DMS 273 treated with DMSO at 0.1 percent for 48 hours (cell line): ENCODE measurements at places on chromosomes 7 and 10.

GRCh38 chr10:24722131-24722675 is 1.5 kb downstream of the ARHGAP21 start:
- DNase-seq, result no peak

DNA sequence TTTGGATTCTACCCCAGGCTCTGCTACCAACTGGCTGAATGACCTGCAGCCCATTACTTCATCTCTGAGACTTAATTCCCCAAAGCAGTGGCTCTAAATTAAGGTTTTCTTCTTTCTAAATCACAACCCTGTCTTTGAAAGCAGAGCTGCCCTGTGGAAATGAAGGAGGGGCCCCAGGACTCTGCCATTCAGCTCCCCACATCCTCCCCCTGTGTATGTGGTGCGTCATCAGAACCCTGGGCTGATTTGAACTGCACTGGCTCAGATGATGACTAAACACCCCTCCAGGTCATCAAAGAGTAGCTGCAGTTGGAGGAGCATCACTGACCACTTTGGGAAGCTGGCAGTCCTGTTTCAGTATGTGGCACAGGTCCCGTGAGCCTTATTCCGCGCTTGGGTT is 46.6 kb downstream of the BPGM start:
- no peak for DNase-seq

GRCh38 chr10:97353945-97354344 is 19.4 kb upstream of the FRAT2 start:
- no peak for DNase-seq

DNA sequence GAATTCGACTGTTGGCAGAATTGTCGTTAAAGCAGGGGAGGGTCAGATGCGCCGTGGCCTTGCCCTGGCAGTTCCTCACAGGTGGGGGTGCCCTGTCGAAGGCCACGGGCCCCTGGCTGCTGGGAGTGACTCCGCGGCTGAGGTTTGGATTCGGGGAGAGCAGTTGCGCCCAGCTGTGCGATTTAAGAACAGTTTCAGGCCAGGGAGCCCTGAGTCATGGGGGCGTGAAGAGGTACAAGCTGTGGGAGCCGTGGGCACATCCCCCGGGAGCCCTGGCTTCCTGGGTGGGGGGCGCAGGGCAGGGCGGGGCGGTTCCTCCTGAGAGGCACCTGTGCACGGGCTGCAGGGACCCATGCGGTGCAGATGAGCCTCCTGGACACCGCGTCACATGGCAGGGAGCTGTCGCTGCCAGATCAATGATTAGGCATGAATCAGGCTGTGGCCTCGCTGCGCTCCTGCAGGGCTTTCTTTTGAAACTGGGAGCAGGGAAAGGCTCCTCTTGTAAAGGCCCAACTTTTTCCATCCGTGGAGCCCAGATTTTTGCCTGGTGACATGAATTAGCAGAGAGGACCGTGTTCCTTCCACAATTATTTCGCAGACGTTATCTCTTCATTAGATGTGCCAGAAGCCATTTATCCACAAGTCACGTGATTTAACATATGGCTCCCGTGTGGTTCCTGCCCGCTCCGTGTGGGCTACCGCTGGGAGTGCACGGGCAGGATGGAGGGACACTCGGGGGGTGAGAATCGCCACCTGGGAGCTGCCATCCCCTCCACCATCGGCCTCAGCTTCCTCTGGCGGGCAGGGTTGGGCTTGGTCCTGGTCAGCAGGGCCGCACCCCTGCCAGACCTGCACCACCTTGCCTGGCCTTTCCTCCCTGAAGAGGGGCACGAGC is 918 bp downstream of the PWWP2B start:
- DNase-seq, result peak; percentile 2

- DNase-seq, result no peak
These were observed 357.1 kb upstream of the AOAH start for GRCh38 chr7:37081436-37081835.

GRCh38 chr7:28790467-28790866 is 167.7 kb downstream of the TRIL start:
- DNase-seq, result no peak

DNA sequence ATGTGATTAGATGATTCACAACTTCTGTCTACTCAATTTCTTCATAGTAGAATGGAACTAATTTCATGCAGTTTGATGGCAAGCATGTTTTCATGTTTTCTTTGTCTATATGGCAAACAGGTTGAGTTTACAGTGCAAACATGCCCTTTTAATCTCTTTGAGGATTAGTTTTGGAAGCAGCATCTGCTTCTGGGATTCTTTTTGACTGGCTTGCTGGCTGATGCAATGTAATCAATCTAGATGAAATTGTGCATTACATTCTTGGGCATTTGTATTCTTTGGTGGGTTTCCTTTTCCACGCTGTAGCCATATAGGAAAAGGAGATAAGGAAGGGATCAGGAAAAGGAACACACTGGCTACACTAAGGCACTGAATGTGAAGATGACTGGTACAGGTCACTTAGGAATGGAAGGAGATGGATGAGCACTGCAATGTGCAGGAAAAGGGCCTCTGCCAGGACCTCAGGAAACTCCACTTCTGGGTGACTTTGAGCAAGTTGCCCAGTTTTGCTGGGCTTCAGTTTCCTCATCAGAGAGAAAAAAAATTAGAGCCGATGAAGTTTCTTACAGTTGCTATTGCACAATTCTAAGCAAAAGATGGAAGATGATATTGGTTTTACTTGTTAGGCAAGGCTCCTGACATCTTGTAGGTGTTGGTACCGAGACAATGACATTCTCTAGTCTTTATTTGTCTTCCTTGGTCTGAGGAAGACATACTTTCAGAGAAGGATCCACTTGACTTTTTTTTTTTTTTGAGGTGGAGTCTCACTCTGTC is 269.1 kb downstream of the SUGCT start:
- no peak for DNase-seq

- DNase-seq, result no peak
These were observed 356.6 kb downstream of the SH2D4B start for GRCh38 chr10:80894311-80894791.

- no peak for DNase-seq
These were observed 1205.3 kb downstream of the REEP3 start for GRCh38 chr10:64726466-64726865.

- no peak for DNase-seq
These were observed 435.8 kb upstream of the AKR1E2 start for GRCh38 chr10:4390219-4390618.

GRCh38 chr7:50037086-50037485 is 56.0 kb downstream of the ZPBP start:
- no peak for DNase-seq

- no peak for DNase-seq
These were observed 12.2 kb downstream of the DMTF1 start for GRCh38 chr7:87164433-87164832.
